ENCODE measurements at places on chromosomes 7 and 10.

DNA sequence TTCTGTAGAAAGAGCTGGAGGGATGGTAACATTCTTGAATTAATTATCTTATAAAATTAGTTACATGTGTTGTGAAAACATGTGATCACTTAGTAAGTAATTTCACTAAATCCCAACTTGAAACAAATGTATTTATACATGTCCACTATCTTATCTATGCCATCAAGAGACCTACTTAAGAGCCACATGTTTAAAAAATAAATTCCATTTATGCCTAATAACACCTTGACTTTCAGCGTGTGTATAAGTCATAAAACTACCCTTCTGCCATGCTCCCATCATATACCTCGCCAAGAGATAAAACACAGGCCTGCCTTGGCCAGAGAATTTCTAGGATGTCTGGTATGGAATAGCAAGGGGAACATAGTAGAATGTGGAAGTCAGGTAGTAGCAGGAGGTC is 37.3 kb downstream of the LIPJ start:
- DNase-seq: no peak

- no peak for DNase-seq
These were observed 184.6 kb downstream of the ARHGAP12 start for GRCh38 chr10:31744025-31744424.

- DNase-seq: no peak
These were observed 9.0 kb downstream of the GTF2IRD1 start for GRCh38 chr7:74462707-74463100.

- DNase-seq: no peak
These were observed 93.1 kb downstream of the ATE1 start for GRCh38 chr10:121834757-121835156.

DNA sequence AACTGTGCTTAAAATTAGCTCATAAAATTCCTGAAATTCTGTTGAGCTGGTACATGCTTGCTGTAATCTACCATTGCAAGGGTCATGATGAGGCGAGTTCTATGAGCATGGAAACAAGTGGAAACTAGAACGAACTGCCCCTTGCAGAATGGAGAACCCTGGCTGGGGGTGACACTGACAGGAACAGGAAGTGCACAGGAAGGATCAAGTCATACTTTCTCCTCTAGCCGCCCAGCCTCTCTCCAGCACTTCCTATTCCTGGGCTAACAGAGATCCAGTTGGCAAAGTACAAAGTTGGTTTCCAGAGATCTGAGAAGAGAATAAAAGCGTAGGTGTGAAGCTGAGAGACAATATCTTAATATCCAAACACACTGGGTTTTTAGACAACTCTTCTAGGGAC is 414.2 kb upstream of the PODXL start:
- DNase-seq: no peak

- DNase-seq: no peak
These were observed 516.1 kb upstream of the MGMT start for GRCh38 chr10:128950916-128951275.

GRCh38 chr10:101967119-101967518 is 88.9 kb downstream of the ARMH3 start:
- no peak for DNase-seq

DNA sequence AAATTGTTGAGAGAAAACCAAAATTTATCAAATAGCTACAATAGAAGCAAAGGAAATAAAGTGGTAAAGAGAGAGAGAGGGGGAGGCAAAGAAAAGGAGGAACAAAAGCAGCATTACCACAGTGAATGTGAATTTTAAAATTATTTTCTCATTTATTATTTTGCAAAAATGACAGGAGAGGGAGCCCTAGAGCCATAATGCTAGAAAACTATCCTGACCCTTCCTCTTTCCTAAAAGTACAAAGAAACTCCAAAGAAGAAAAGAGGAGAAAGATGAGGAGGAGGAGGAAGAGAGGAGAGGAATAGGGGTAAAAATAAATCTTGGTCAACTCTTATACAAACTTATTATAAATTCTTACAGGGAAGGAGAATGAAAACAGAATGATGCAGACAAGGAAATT is 921.5 kb downstream of the NRG3 start:
- DNase-seq: no peak

- DNase-seq: peak; percentile 18
These were observed 302.6 kb downstream of the KLF6 start for GRCh38 chr10:3482200-3482993.
